ENCODE measurements at places on chromosomes 4 and X. TPM values are rescaled to one million over a fixed set of nuclear protein-coding genes. Genes with fewer than 3 reads are reported as not detected.

ENAM gene
- not detected for total RNA-seq

TMEM255A gene
- not detected for total RNA-seq

MMAA gene
- total RNA-seq = 3.6 TPM

GABRE gene
- 3.9 TPM for total RNA-seq

FAM9C gene
- total RNA-seq = not detected

HERC6 gene
- total RNA-seq = 4.9 TPM

ATP2B3 gene
- not detected for total RNA-seq

CXCL8 gene
- 1.8 TPM for total RNA-seq

EXOC1L gene
- not detected for total RNA-seq

FGFR3 gene
- 31.7 TPM for total RNA-seq

EPHA5 gene
- total RNA-seq = not detected

GASK1B gene
- 1.3 TPM for total RNA-seq

AASDH gene
- total RNA-seq = 13.7 TPM

DNA sequence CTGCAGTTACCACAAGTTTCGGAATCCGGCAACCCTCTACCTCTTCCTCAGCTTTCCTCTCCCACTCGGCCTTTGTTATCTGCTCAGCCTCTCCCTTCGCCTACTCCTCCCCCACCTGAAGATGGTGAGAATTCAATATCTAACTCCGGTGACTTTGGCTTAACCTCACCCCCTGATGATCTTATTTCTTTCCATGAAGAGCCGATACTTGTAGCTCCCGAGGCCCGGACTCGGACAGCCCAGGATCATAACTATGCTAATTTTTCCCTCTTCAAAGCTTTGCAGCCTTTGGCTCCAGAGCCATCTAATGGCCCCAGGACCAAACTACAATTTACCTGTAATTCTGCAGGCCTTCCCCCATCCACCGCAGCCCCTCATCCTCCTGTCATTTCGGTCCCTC is 32.0 kb upstream of the MGST2 start:
- no peaks in the 10 kb centered on the region for H3K27me3 ChIP-seq
- no peaks in the 10 kb centered on the region for H3K4me1 ChIP-seq
- no peak overlapping the region for H3K4me3 ChIP-seq
- no peaks in the 10 kb centered on the region for H3K36me3 ChIP-seq
- DNase-seq = no peak

- no peaks in the 10 kb centered on the region for H3K27me3 ChIP-seq
- H3K36me3 ChIP-seq = no peaks in the 10 kb centered on the region
- no peak for DNase-seq
Observed at GRCh38 chr4:168695288-168695687, 198.4 kb downstream of the PALLD start.

DNA sequence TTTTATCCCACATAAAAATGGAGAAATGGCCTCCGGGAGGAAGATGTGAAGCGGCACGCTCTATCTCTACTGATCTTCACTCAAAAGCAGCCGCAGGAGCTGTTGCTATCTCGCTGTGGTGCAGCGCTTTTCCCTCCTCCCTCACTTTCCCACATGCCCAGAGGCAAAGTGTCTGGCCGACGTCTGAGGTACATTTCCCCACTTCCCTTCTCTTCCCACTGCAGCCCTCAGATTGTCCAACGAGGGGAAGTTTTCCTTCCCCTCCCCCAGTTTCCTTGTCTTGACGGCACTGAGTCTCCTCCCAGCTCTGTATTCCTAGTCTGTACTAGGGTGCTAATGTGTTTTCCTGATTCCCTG is 660 bp upstream of the COL25A1 start:
- no peak overlapping the region for H3K4me3 ChIP-seq
- DNase-seq = no peak
- H3K27ac ChIP-seq = no peak overlapping the region
- no peaks in the 10 kb centered on the region for H3K4me1 ChIP-seq

DNA sequence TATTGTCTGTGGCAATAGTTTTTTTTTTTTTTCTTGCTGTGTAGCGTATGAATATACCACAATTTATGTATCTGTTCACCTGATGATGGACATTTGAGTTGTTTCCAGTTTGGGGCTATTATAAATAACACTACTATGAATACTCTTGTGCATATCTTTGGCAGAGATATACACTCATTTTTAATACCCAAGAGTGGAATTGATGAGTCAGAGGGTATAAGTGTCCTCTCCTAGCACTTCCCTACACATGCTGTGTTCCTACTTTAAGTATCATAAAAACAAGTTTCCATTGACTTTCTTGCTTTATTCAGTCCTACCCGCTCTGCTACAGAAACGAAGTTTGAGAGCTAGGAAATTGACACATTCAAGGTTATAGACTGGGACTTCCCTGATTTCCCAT is 39.8 kb downstream of the XIAP start:
- H3K4me1 ChIP-seq = no peaks in the 10 kb centered on the region
- H3K27ac ChIP-seq = no peak overlapping the region
- no peak overlapping the region for H3K4me3 ChIP-seq
- H3K36me3 ChIP-seq = no peaks in the 10 kb centered on the region
- DNase-seq = no peak

- H3K36me3 ChIP-seq = no peaks in the 10 kb centered on the region
- H3K4me1 ChIP-seq = no peaks in the 10 kb centered on the region
- no peak for DNase-seq
- 0 out of 2 replicates have a peak, but pooled peaks cover 7% of the 10 kb centered on the region for H3K27me3 ChIP-seq
- no peak overlapping the region for H3K4me3 ChIP-seq
- no peak overlapping the region for H3K27ac ChIP-seq
Observed at GRCh38 chr4:7388627-7389026, 46.1 kb downstream of the PSAPL1 start.

GRCh38 chrX:103250977-103251376 is 4.0 kb downstream of the TCEAL8 start:
- no peaks in the 10 kb centered on the region for H3K27me3 ChIP-seq
- no peak overlapping the region for H3K4me3 ChIP-seq
- H3K27ac ChIP-seq = no peak overlapping the region
- no peak for DNase-seq

- H3K4me1 ChIP-seq = no peaks in the 10 kb centered on the region
- H3K4me3 ChIP-seq = no peak overlapping the region
- no peak overlapping the region for H3K27ac ChIP-seq
Observed at GRCh38 chr4:99383399-99383798, 30.9 kb upstream of the ADH1C start.

GRCh38 chrX:15465896-15466651 is 27.1 kb downstream of the PIR start:
- H3K36me3 ChIP-seq = no peaks in the 10 kb centered on the region

- no peaks in the 10 kb centered on the region for H3K27me3 ChIP-seq
- no peaks in the 10 kb centered on the region for H3K36me3 ChIP-seq
- DNase-seq = no peak
- no peak overlapping the region for H3K4me3 ChIP-seq
- H3K27ac ChIP-seq = no peak overlapping the region
Observed at GRCh38 chrX:94695910-94696309, 1021.9 kb downstream of the FAM133A start.

GRCh38 chrX:40267334-40268187 is 169.8 kb upstream of the BCOR start:
- no peak for DNase-seq
- no peaks in the 10 kb centered on the region for H3K36me3 ChIP-seq
- H3K4me1 ChIP-seq = peaks cover 10% of the 10 kb centered on the region
- peak overlapping the region; percentile 45 for H3K4me3 ChIP-seq
- no peak overlapping the region for H3K27ac ChIP-seq

- no peaks in the 10 kb centered on the region for H3K36me3 ChIP-seq
- no peak for DNase-seq
- no peak overlapping the region for H3K4me3 ChIP-seq
- no peaks in the 10 kb centered on the region for H3K27me3 ChIP-seq
Observed at GRCh38 chr4:161359491-161359890, 804.3 kb downstream of the FSTL5 start.

GRCh38 chrX:42491137-42491907 is 286.6 kb downstream of the PPP1R2C start:
- H3K4me1 ChIP-seq = no peaks in the 10 kb centered on the region
- no peak for DNase-seq
- H3K27ac ChIP-seq = no peak overlapping the region
- no peak overlapping the region for H3K4me3 ChIP-seq

- DNase-seq = no peak
- no peak overlapping the region for H3K27ac ChIP-seq
- peaks cover 7% of the 10 kb centered on the region for H3K4me1 ChIP-seq
Observed at GRCh38 chrX:39309018-39309635, 507.9 kb downstream of the MID1IP1 start.
